ENCODE measurements at places on chromosomes 7 and 10. TPM values are rescaled to one million over a fixed set of nuclear protein-coding genes. Genes with fewer than 3 reads are reported as not detected.

The ANKRD61 gene
- not detected for total RNA-seq

GRCh38 chr7:84637568-84638338, 443.2 kb upstream of the SEMA3A start:
- H3K27me3 ChIP-seq = no peaks in the 10 kb centered on the region
- H3K36me3 ChIP-seq = no peaks in the 10 kb centered on the region
- no peak overlapping the region for H3K27ac ChIP-seq
- H3K4me1 ChIP-seq = no peaks in the 10 kb centered on the region

DNA sequence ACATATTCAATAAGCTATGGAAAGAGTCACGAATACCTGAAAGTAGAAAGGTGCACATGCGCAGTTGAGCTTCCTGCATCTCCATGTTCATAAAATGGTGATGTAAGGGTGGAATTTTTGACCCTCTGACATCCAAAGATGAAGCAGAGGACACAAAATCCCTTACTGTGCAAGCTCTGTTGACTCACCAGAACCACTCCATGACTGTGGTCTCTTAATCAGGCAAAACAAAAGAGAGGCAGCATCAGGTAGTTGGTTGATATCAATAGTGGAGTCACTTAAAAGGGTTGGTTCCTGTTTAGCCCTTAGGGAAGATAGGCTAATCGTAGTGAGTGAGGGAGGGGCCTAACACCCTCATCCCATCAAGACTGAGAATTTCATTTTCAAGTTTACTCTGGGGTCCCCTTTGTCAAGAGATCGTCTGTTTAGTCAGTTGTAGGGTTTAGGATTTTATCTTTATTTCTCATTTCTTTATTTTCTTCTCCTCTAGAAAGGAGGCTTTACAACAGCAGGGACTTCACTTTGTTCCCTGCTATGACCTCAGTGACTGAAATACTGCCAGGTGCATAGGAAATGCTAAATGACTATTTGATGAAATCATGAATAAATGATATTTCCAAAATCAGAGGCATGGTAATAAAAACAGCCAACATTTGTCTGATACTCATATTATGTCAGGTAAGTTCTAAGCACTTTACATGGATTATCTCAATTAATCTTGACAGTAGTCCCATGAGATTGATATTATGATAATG, 98.1 kb downstream of the CD36 start:
- H3K27me3 ChIP-seq = no peaks in the 10 kb centered on the region
- H3K4me3 ChIP-seq = no peak overlapping the region
- H3K4me1 ChIP-seq = no peaks in the 10 kb centered on the region
- DNase-seq = no peak
- H3K36me3 ChIP-seq = no peaks in the 10 kb centered on the region

- H3K36me3 ChIP-seq = no peaks in the 10 kb centered on the region
- DNase-seq = no peak
- no peak overlapping the region for H3K4me3 ChIP-seq
- H3K4me1 ChIP-seq = no peaks in the 10 kb centered on the region
- peaks cover 22% of the 10 kb centered on the region for H3K27me3 ChIP-seq
Measured at GRCh38 chr7:90484706-90485105, 15.3 kb downstream of the PTTG1IP2 start.

GRCh38 chr7:155263581-155264143, 34.0 kb upstream of the INSIG1 start:
- H3K4me3 ChIP-seq = no peak overlapping the region
- no peak overlapping the region for H3K27ac ChIP-seq
- peaks cover 24% of the 10 kb centered on the region for H3K27me3 ChIP-seq
- peaks cover 2% of the 10 kb centered on the region for H3K36me3 ChIP-seq
- DNase-seq = no peak

Measured in T-helper 17 cell (primary cell).